CD4-positive, alpha-beta T cell treated with Interleukin-2 at 100 ng/mL for 4 hours (primary cell): ENCODE measurements at places on chromosomes 6 and 20.

DNA sequence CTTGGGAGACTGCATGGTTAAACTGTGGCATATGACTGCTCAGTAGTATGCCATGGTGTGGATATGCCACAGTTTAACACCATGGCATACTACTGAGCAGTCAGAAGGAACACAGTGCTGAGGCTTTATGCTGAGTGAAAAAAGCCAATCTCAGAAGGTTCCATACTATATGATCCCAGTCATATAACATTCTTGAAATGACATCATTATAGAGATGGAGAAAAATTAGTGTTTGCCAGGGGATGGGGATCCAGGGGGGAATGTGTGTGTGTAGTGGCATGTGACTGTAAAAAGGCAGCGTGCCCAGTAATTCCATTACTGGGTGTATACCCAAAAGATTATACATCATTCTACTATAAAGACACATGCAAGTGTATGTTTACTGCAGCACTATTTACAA, 85.8 kb downstream of the FOXF2 start:
- no peak for DNase-seq

DNA sequence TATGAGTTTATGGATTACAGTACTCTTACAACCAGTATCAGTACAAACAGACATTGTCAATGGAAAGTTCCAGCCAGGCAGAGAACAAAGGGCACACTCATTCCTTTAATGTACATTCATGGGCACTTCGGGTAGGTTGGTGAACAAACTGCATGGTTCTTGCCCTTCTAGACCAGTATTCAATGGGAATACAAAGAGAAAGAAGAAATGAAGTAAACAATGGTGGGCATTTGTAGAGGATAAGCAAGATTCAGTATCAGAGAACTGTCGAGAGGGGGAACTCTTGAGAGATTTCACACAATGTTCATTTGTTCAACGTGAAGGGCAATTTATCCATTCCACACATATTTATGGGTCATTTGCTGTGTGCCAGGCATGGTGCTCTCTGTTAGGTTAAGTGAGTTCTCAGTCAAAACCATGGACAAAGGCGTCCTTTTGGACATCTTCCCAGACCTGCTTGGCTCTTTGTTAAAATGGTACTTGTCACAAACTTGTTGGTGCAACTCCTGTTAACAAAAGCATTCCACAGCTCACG, 714.8 kb downstream of the DHX35 start:
- DNase-seq, result no peak

GRCh38 chr20:64232794-64233193, 22.8 kb upstream of the PCMTD2 start:
- no peak for DNase-seq

GRCh38 chr6:4496284-4496683, 279.9 kb upstream of the CDYL start:
- DNase-seq, result no peak

- no peak for DNase-seq
Measured at GRCh38 chr20:56343861-56344381, 14.9 kb upstream of the FAM210B start.

DNA sequence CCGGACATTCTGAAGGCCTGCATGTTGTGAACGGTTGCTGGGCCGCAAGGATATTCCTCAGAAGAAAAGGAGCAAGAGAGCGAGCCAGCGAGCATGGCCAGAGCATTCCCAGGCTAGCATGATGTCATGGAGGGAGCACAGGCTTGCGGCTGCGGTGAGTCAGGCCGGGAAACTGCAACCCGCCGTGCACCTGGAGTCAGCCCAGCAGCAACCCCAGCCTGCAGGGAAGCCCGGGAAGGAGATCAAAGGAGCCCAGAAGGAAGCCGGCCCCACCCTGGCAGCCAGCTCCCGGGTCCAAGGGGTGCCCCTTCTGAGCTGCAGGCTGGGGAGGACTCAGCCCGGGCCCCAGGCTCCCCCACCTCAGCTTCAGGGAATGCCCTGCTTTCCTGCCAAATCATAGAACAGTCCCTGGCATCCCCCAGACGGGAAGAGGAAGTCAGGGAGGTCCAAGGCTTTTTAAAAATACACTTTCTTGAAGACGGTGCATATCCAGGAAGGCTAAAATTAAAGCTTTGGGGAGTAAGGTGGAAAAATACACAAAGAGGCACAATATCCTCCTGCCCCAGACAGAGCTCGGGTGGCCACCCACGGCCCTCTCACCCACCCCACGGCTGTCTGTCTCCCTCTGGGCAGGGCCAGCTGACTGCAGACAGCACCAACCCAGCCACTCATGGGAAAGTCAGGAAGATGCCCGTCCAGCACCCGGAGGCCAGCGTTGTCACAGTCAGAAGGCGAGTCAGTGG, 53.7 kb downstream of the BMP7 start:
- DNase-seq, result no peak

DNA sequence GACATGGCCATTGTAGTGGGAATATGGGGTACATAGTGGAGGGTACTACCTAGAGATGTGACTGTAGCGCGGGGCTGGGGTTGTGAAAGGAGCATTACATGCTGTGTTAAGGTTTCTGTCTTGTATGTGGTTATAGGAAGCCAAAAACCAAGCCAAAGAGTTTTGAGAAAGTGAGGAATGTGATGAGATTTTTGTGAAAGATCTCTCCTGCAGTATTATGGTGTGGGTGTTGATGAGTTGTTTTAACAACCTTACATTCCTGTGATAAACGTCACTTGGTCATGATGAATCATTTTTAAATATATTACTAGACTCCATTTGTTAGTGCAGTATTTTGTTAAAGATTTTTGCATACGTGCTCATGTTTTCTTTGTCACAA, 48.9 kb downstream of the ZFAND3 start:
- no peak for DNase-seq

DNA sequence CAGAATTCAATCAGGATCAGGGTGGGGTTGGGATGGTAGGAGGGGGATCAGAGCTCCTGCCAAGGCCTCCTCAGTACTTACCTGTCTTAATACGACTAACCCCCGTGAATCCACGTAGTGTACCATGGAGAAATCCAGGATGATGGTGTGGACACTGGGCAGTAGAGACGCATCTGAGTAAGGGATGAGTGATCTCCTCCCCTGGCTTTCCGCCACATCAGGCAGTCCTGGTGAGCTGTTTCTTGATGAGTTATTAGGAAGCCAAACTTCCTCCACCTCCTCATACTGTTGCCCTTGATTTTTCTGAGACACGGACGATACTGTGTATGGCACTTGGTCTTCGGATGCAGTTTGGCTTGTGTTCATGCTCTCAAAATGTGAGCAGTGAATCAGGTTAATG, 34.2 kb upstream of the SRPK1 start:
- no peak for DNase-seq

DNA sequence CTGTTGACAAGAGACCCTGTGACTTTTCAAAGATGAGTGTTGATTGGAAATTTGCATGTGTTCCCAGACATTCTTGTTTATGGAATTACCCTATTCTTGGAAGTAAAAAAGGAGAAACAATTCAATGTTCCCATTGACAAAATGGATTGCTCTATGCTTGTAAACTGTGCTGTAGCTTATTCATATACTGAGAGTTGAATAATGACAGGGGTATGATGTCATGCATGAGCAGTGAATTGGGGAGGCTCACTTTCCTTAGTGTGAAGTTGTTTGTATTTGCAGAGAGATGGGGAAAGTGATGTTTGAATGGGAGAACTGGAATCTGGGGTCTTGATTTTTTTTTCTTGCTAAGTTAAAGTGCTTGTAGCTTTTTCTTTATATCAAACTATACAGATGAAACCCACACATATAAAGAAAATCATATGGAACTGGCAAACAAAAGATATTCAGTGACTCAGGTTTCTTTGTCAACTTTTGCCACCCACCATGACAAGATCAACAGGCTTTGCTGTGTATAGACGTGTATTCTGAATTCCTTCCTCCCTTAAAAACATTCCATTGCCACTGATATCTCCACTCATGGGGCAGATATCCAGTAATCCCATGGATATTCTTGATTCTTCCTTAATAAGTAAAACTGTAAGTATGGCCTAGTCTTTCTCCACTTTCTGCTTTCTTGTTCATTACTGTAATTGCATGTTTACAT, 97.8 kb upstream of the JAG1 start:
- no peak for DNase-seq

DNA sequence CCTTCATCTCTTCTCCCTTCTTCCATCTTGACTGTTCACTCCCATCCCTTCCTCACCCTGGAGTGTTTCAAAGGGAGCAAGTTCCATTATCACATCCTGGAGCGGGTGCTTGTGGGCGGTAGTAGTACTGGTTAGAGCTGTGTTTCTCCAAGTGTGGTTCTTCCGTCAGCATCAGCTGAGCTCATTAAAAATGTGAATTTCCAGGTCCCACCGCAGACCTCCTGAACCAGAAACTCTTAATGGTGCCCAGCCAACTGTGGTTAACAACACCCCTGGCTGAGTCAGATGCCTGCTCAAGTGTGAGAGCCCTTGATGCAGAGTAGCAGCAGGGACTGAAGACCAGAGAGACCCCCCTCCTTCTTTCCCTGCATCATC, 24.4 kb downstream of the ANGPT4 start:
- no peak for DNase-seq

DNA sequence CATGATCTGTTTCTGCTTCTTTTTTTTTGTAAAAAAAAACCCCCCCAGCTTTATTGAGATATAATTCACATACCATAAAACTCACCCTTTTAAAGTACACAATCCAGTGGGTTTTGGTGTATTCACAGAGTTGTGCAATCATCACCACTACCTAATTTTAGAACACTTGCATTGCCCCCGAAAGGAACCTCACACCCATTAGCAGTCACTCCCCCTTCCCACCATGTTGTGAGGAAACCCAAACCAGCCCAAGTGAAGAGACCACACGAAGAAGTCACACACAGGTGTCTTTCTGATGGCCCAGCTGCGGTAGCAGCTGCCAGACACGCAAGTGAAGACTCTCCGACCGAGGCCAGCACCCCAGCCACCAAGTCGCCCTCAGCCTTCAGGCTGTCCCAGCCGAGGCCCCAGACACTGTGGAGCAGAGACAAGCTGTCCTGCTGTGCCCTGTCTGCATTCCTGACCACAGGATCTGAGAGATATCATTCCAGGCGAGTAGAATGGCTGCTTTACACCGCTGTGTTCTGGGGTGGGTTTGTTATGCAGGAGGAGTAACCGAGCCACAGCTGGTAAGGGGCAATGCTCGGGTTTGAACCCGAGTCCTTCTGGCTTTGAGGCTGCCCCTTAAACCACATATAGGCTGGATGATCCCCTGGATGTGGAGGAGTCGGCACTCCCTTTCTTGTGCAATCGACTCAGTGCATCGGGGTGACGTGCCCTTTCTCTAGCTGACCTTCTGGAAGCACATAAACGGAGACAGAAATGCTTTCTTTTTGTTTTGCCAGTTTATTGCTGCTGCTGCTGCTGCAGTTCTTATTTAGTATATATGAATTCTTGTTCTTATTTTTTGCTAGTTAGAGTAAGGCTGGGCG, 59.1 kb upstream of the PTPN1 start:
- peak; percentile 28 for DNase-seq

- DNase-seq, result no peak
Measured at GRCh38 chr6:157575436-157576145, 194.6 kb downstream of the ZDHHC14 start.

DNA sequence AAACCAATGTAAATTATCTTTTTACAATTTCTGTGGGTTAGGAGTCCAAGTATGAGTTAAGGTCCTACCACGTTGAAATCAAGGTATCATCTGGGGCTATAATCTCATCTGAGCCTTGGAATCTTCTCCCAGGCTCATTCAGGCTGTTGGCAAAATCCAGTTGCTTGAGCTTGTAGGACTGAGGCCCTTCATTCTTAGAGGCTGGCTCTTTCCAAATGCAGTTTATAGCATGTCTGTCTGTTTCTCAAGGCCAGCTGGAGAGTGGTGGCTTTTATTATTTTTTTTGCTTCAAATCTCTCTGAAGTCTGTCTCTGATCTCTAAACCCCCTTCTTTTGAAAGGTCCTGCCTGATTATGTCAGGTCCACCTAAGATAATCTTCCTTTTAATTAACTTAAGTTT, 177.2 kb upstream of the ASCC3 start:
- no peak for DNase-seq
